SIG-M5 (cell line): ENCODE measurements at places on chromosomes 1 and 21.

GRCh38 chr1:67843746-67844145, 10.5 kb upstream of the GNG12 start:
- DNase-seq, result no peak

GRCh38 chr1:11293856-11294255, 20.9 kb downstream of the UBIAD1 start:
- no peak for DNase-seq

DNA sequence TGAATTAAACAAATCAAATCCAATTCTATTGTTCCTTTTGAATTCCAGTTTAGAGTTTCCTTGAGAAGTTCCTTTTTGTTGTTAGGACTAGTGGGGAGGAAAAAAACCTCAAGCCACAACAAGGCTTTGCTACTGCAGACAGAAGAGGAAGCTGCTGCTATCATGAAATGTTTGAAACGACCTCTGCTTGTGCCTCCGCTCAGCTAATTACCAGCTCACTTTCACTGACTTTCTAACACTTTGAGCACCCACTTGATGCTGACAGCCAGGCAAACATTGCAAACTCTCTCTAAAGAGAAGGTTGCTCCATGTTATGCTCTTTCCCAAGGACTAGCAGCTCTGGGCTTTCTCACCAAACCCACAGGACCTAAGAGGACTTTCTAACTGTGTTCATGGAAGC, 203.9 kb upstream of the PROX1 start:
- no peak for DNase-seq

- no peak for DNase-seq
These were observed 92.8 kb downstream of the PIK3R3 start for GRCh38 chr1:46039571-46040052.

DNA sequence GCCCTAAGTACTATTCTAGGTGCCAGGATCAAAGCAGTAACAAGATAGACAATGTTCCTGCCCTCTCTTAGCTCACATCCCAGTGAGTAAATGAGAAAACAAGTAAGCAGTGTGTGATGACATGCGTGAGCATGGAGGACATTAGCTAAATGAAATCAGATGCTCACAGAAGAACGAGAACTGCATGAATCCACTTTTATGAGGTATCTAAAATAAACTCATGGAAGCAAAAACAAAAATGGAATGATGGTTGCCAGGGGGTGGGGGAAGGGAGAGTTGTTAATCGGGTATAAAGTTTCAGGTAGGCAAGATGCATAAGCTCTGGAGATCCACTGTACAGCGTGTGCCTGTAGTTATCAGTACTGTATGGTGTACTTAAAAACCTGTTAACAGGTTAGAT, 195.1 kb downstream of the HHAT start:
- DNase-seq, result no peak

GRCh38 chr1:168368131-168368530, 87.5 kb downstream of the TBX19 start:
- no peak for DNase-seq

GRCh38 chr21:44093761-44094160, 13.4 kb upstream of the PWP2 start:
- no peak for DNase-seq

DNA sequence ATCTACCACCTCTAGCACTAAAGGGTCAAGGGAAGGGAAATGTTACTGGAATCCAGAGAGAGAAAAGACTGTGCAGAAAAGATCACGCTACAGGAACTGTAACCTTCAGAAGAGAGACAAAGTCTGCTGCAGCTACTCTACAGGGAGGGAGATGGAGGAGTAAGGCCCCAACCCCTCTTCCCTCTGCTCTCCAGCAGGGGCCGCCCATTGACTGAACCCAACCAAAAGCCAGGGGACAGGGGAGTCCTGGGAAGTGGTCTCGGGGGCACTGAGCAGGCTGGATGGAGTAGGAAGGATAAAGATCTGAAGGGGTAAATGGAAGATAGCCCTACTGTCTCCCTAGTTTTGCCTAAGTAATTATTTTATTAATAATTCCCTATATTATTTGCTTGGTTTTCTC, 72.8 kb upstream of the NR5A2 start:
- DNase-seq, result no peak

DNA sequence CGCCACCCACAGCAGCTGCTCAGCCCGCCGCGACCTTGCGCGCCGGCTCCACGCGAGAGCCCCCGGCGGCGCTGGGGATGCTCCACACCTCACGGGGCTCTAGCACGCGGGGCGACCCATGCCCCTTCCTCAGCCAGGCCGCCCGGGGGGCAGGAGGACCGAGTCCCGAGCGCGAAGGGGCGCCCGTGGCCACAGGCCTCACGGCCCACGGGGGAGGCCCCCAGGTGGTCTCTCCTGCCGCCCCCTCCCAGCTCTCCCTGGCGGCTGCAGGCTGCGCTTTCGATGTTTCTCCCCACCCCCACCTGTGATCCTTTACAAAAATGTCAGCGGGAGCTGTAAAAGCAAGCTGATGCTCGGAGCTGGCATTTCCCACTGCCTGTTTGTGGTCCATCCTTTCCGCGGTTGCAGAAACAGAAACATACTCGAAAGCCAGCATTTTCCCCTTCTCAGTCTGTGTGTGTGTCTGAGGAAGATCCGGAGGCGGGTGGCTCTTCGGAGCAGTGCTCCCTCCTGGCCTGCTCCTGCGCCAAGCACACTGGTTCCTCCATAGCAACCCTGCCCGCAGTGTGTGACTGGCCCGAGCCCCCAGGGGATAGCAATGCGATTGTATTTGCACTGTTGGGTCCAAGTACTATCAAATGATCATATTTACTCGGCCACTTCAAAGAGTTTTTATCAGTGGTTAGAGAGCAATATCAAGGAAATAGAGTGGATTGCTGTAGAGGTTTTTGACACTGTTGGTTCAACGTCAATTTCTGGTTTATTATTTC, 2.1 kb downstream of the KIF26B start:
- DNase-seq, result no peak

DNA sequence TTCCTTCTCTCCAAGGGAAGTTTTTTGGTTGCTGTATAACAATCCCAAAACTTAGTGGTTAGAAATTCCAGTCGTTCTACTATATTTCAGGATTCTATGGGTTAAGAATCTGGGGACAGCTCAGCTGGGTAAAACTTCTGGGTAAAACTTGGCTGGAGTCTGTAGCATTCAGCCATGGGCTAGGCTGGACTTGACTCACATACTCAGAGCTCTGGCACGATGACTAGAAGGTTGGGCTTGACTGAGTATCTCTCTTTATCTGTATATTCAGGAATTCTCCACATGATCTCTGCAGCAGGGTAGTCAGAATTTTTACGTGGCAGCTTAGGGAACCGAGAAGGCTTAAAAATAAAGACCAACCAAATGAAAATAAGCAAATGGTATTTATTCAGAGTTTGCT, 28.2 kb upstream of the HRNR start:
- no peak for DNase-seq

DNA sequence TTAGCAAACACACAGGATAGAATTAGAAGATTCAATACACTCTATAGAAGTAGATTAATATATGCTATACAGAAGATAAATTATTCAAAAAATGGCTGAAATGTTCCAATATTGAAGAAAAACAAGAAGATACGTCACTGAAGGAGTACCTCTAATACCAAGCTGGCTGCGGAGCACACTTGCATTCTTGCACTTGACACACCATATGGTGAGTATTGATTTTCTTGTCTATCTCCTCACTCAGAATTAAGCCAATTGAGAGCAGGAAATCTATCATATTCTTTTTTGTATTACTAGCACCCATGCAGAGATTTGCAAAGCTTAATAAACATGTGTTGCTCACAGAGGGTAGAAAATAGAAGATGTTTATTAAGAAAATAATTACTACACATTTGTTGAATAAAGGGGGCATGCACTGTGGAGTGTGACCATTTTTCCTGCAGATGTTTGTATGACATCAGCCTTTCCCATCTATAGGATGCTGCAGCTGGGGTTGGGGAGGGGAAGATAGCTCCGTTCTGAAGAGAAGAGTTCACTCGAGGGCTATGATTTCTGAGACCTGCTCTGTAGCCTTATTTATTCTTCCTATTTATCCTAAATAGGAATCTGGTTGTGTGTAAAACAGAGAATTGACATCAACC, 318.1 kb downstream of the HHIPL2 start:
- no peak for DNase-seq

GRCh38 chr1:89721351-89721750, 88.4 kb downstream of the LRRC8C start:
- no peak for DNase-seq

DNA sequence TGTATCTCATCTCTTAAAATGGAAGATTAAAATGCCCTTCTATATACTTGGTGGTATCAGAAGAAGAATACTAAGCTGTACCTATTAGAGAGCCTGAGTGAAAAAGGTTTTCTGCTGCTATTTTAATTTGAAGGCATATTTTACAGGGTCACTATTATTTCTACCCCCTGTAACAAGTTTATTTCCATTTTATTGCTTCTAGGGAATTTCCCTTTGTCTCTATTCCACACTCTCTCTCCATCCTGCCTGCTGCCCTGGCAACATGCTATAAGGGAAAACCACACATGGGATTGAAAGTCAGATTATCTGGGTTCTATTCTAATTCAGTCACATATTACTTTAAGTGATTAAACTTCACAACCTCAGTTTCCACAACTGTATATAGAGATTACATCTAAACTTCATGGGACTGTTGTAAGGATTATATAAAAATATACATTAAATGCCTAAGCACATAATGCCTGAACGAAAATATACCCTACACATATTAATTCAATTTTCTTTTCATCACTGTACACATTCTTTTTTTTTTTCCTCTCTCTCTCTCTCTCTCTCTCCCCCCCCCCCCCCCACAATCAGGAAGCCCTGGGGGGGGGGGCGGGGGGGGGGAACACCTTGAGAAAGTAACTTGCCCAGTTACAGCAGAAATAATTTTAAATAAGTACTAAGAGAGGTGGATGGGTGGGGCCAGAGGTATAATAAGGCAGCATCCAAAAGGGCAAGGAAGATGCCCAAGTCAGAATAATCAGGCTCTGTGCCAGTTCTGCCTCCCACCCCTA, 51.5 kb downstream of the LUZP1 start:
- no peak for DNase-seq

DNA sequence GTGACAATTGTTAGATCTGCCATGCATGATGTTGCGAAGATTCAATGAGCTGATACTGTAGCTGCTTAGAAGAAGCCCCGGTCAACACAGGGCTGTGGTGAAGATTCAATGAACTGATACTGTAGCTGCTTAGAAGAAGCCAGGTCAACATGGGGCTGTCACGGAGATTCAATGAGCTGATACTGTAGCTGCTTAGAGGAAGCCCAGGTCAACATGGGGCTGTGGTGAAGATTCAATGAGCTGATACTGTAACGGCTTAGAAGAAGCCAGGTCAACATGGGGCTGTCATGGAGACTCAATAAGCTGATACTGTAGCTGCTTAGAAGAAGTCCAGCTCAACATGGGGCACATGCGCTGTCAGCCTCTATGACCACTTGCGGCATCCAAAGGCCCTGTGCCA, 18.8 kb upstream of the BACE2 start:
- no peak for DNase-seq

DNA sequence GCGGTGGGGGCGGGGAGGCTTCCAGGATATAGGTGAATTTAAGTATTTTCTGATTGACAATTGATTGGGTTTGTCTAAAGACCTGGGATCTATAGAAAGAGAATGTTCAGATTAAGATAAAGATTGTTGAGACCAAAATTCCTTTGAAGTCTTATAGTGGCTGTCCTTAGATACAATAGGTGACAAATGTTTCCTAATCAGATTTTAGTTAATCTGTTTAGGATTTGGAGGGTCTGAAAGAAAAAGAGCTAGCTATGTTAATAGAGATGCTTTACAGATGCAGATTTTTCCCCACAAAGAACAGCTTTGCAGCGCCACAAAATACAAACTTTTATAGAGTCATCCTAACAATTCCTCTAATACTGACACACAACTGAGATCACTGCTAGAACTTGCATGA, 14.6 kb upstream of the EPRS1 start:
- no peak for DNase-seq

GRCh38 chr1:26234644-26235370, 807 bp downstream of the CEP85 start:
- no peak for DNase-seq

GRCh38 chr1:225354906-225355305, 72.9 kb downstream of the LBR start:
- no peak for DNase-seq

- no peak for DNase-seq
These were observed 30.9 kb upstream of the ANGPTL7 start for GRCh38 chr1:11158291-11158690.

- DNase-seq, result no peak
These were observed 35.8 kb downstream of the C1orf198 start for GRCh38 chr1:230832476-230832875.

- no peak for DNase-seq
These were observed 194.1 kb downstream of the ROR1 start for GRCh38 chr1:63967901-63968300.

- DNase-seq, result no peak
These were observed 581 bp downstream of the EFCAB14 start for GRCh38 chr1:46718340-46718726.
